ENCODE measurements at places on chromosomes 13 and 19.

- no peak for DNase-seq
These were observed 123.5 kb upstream of the CACNA1A start for GRCh38 chr19:13629687-13630357.

DNA sequence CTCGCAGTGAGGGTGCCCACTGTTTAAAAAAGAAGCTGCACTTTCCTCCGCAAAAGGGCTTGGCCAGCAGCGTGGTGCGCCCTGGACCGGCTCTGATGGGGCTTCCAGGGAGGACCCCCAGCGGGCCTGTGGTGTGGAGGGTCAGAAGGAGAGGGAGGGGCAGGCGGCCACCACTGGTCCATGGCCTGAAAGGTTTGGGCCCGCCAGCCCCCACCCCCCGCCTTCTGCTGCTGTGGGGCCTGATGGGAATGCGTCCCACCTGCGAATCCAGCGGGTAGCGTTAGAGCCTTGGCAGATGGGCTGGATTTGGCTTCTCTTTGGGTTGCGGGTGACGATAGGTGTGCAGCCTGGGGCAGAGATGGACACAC lies 34.7 kb downstream of the TMEM255B start:
- DNase-seq, result no peak

GRCh38 chr19:12137221-12137940 lies 2.8 kb downstream of the ZNF20 start:
- peak; percentile 18 for DNase-seq

DNA sequence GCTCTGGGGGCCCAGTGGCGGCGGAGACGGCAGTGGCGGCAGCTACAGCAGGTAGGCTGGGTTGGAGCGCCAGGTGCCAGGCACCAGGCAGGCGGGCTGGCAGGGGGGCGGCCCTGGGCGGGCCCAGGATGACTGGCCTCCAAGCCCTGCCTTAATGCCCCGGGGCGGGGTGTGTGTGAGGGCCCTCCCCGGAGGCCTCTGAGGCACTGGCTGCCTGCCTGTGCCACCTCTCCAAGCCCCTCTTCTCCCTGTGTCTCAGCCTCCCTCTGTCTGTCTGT lies at the start of gene KLK11:
KLK11 (minus strand) TSS at position 63 of the 278 bp plus-strand sequence. CDS start 985 bp downstream, outside the sequence.
- DNase-seq, result no peak

DNA sequence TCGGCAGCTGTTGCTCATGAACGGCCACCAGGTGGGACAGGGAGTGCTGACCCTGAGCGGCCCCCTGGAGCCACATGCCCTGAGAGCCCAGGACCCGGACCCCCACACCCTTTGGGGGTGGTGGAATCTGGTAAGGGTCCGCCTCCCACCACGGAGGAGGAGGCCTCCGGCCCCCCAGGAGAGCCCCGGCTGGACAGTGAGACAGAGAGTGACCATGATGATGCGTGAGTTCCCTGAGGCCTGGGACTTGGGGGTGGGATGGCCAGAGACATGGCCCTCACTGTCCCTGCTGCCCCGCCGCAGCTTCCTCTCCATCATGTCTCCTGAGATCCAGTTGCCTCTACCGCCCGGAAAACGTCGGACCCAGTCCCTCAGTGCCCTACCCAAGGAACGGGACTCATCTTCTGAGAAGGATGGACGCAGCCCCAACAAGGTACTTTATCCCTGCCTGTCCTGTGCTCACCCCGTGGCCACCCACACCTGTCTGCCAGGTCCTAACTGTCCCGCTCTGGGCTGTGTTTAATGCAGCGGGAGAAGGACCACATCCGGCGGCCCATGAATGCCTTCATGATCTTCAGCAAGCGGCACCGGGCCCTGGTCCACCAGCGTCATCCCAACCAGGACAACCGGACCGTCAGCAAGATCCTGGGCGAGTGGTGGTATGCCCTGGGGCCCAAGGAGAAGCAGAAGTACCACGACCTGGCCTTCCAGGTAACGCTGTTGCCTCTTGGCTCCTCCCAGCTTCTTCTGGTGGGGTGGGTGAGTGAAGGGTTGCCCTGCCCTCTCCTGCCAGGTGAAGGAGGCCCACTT lies 14.7 kb upstream of the PRR19 start:
- DNase-seq, result no peak

DNA sequence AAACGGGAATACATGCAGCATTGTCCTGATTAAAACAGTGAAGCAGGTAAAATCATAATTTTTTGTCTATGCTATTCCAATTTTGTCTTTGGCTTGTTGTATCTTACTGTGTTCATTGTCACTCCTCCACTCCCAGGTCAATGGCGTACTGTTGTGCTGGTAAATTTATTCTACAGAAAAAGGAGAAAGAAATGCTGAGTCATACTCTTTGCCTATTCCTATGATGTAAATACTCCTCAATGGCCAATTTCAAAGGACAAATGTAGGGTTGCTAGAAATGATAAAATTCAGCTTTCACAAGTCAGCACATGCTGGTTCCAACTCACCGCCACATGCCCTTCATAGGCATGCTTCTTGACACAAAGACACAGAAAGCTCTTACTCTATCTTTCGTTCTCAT lies 694.4 kb upstream of the PCDH20 start:
- DNase-seq, result no peak

- no peak for DNase-seq
These were observed 24.8 kb upstream of the NAXD start for GRCh38 chr13:110590577-110590976.

DNA sequence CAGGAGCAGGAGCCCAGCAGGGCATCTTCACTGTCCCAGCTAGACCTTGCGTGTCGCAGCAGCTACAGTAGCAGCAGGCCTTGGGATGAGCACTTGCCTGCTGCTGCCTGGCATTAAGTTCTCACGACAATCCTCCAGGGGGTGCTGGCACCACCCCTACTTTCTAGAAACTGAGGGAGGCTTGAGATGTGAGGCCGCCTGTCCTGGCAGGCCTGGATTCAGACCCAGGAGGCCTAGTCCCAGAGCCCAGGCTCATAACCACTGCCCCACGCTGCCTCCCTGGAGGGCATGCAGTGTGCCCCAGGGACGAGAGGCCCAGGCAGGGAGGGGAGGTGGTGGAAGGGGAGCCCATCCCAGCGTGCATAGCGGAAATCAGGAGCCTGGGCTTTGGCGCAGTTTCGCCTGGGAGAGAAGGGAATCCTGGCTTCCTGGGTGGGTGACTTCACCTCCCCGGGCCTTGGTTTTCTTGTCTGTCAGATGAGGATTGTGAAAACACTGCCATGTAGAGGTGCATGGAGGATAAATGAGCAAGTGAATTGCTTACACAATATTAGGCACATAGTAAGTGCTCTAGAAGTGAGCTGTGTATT lies 26.1 kb downstream of the PPP5C start:
- no peak for DNase-seq

DNA sequence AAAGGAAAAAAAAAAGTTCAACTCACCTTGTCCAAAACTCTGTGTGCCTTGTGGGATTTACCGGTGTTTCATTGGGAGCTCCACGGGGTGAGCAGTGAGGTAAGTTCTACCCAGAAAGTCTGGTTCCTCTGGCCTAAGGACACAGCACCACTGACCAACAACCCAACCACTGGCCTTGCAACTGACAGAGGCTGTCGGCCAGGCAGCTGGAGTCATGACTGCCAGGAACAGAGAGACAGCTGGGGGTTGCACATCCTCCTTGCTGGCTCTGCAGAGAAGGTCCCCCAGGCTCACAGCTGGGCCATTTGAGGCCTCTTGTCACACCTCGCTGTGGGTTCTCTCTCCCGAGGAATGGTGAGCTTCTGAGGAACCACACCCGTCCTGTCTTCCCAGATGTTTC lies 59.5 kb downstream of the ANKRD10 start:
- no peak for DNase-seq

GRCh38 chr19:38657633-38658222 lies 10.3 kb downstream of the ACTN4 start:
- peak; percentile 31 for DNase-seq

- no peak for DNase-seq
These were observed 28.5 kb downstream of the MED4 start for GRCh38 chr13:48066310-48066989.

- no peak for DNase-seq
These were observed 830.9 kb upstream of the PCDH20 start for GRCh38 chr13:62246581-62246980.

- DNase-seq, result no peak
These were observed 147.8 kb downstream of the SLITRK6 start for GRCh38 chr13:85651440-85651839.

- DNase-seq, result no peak
These were observed 232.6 kb downstream of the UQCRFS1 start for GRCh38 chr19:28980236-28980868.

- no peak for DNase-seq
These were observed 224.2 kb downstream of the ZIC5 start for GRCh38 chr13:99747403-99747710.

Measured in CD4-positive, alpha-beta T cell treated with Interleukin-15 for 1 hour (primary cell).